ENCODE measurements at places on chromosomes 1 and 21.
A peak's percentile ranks its signal among the peaks of the same experiment; 100 is the strongest.

GRCh38 chr1:231310391-231310934 is 27.2 kb downstream of the EXOC8 start:
- no peak for DNase-seq

GRCh38 chr1:178057912-178058534 is 35.9 kb upstream of the RASAL2 start:
- peak; percentile 34 for DNase-seq

- DNase-seq: no peak
Measured at GRCh38 chr1:89270423-89270822, 2.2 kb downstream of the GBP5 start.

DNA sequence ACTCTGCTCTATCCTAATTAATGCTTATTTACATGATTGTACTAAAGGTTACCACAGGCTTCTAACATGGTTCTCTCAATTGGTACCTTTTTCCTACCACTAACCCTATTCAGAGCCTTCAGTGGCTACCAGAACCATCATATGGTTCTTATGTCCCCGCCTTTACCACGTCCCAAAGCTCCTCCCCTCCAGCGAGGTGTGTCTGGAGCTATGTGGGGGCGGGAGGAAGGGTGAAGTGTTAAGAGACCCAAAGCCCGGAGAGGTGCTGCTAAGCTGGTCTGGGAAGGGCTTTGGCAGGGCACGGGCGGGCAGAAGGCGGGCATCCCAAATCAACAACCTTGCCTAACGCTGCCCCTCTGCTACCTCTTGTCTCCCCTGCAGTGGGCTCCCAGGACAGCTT is 10.0 kb downstream of the SPATA46 start:
- DNase-seq: no peak

- no peak for DNase-seq
Measured at GRCh38 chr1:242412921-242413320, 111.6 kb downstream of the PLD5 start.

DNA sequence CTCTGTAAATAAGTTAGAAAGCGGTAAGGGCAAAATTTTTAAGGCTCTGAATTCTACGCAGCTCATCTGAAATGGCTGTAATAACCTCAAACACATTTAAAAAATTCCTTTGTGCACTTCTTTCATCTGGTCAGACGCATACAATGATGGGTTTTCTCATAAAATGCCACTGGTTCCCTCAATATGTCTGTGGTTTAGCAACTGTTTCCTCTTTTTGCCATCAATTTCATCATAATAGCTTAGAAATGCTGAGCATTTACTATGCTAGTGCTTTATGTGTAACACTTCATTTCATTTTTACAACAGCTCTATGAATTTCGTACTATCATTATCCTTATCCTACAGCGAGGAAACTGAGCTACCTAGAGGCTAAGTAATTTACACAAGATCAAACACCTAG is 35.3 kb upstream of the DMRTA2 start:
- DNase-seq: no peak

DNA sequence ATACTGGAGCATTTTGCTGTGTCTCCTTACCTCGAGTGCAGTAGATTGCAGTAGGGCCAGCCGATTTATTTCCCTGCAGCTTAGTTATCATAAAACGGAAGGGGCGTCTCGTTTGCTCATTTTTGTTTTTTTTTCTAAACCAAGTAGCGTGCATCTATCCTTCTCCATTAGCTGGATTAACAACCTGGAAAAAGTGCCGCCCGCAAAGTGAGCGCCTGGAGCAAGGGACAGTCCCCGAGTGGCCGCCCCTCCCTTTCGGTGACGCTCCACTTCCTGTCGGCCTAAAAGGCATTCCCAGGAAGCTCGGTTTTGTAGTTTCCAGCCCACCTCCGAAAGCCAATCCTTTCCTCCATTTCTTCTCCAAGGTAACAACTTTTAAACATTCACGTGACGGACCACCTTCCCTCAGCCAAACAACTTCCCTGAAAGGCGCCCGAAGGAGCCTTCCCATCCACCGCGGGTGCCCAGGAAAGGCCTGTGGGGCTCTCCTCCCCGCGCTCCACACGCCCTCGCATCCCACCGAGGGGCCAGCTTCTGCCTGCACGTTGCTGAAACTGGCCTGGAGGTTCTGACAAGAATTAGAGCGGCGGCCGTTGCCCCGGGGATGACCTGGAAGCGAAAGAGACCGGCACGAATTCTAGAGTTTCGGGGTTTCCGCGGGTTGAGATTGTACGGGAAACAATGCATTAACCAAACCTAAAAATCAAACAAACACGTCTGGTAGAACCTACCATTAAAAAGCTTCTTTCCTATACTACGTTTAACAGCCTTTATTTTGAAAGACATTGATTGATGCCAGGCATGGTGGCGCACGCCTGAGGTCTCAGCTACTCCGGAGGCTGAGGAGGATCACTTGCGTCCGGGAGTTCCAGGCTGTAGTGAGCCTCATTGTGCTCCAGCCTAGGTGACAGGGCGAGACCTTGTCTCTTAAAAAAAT is at the start of gene EXTL2:
Gene EXTL2 (minus strand): TSS at position 240 of the 937 bp plus-strand sequence. CDS start 6,085 bp downstream, outside the sequence.
- peak; percentile 95 for DNase-seq

DNA sequence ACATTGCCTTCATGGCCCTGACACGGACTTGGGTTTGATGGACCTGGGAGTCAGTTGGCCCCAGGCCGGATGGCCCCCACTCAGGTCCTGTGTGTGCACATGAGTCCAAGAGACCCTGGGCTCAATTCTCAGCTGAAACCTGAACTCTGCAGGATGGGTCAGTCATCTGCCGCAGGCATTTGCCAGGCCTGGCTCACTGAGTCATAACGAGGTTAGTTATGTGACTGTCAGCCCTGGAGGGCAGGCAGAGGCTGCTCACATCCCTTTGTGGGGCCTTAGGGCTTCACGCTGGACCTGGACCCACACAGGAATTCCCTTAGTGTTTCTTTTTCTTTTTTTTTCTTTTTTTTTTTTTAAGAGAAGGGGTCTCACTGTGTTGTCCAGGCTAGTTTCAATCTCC is 46.5 kb downstream of the PSMG1 start:
- DNase-seq: no peak

GRCh38 chr1:108829498-108829916 is 27.4 kb downstream of the AKNAD1 start:
- DNase-seq: no peak

- peak; percentile 83 for DNase-seq
Measured at GRCh38 chr1:209434066-209434465, 149.4 kb upstream of the CAMK1G start.

DNA sequence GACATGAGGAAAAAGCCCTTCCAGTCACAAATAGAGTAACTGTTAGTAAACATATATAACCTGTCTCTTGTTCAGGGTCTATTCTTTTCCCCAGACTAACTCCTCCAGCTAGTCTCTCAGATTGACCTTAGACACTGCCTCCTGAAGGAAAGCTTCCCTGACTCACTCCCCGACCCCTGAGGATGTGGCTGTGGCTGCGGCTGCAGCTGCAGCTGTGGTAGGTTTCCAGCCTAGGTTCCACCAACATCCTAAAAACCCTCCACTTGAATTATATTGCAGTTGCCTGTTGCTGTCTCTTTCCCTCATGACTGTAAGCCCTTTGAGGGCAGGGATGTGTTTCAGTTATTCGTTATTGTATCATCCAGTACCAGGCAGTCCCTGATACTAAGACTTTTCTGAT is 132.9 kb upstream of the C1orf21 start:
- no peak for DNase-seq

GRCh38 chr1:90220496-90220895 is 225.6 kb downstream of the ZNF326 start:
- DNase-seq: no peak

DNA sequence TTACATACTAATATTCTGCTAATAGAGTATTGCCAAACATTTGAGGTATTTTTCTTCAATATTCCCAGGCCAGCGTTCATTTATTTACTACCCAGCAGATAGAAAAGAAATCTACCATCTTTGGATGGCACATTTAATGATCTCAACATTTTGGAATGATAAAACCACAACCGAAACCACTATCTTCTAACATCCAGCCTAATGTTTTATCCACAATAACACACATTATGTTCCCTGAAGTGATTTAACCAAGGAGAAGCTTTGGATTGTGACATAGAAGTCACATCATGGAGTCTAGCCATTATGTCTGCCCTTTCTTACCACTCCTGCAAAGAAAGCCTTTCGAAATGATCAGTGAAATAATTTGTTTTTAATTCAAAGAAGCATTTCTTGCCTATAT is 497.1 kb upstream of the PLXNA2 start:
- DNase-seq: no peak

DNA sequence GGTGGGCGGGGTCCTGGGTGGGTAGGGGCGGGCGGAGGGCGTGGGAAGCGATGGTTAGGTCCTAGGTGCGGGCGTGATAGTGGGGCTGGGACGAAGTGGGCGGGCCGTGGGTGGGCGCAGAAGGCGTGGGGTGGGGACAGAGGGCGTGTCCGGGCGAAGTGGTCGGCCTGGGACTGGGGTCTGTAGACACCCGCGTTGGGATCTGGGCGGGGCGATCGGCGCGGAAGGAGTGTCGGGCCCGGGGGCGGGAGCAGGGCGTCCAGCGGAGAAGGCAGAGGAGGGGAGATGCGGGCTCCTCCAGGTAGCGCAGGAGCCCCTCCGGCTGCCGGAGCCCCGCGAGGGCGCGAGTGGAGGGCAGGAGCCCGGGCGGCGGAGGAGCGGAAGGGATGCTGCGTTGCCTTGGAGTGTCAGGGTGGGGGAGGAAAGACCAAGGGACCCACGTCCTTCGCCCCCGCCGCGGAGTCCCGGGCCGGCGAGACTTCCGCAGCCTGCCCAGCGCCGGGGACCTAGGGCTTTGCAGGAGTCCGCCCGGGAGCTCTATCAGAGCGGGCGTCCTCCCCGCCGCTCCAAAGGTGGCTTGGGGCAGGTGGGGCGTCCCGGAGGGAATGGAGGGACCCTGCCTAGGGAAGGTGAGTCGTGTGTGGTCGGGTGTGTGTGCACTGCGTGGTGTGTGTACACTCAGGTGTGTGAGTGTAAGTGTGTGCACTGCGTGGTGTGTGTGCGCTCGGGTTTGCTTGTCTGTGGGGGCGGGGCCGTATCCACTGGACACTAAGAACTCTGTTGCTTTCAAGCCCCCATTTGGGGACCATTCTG is 27.0 kb upstream of the PRSS38 start:
- no peak for DNase-seq

DNA sequence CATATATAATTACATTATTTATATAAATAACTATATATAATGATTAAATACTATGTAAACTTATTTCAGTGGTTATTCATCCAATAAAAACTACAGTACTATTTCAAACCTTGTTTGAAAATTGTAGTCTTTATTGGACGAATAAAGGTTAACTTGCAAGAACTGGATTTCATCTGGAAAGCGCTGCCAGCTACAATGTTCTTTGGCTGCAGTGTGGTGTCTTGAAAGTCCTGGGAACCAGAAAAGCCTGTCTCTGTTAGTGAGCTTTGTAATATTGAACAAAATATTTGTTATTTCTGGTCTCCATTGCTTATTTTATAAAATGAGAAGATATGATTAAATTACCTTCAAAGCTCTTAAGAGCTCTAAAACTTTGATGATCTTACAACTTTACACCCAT is 763.6 kb downstream of the ADGRL2 start:
- no peak for DNase-seq

GRCh38 chr1:229336345-229336744 is 6.5 kb downstream of the CCSAP start:
- no peak for DNase-seq

DNA sequence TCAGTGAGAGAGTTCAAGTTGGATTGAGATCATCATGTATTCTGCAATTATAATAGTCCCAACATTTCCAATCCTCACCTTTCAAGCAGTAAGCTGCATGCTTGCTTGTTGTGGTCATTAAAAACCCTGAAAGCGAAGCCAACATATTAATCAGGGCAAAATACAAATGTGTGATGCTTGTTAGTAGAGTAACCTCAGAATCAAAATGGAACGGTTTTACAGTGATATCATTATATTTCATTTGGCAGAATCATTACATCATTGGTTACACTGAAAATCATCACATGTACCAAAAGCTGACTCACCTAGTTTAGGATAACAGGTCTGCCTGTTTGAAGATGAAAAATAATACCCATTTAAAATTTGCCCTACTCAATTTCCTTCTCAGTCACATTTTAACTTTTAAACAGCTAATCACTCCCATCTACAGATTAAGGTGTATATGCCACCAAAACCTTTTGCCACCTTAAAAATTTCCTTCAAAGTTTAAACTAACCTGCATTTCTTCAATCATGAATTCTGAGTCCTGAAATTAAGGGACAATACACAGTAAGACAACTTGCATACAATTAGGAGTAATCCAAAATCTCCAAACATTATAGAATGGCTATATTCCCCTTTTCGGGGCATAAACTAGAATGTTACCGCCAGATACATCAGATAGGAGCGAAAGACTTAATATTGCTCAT is 3.5 kb downstream of the GAS5 start:
- no peak for DNase-seq

- DNase-seq: no peak
Measured at GRCh38 chr1:165228676-165229075, 127.8 kb downstream of the LMX1A start.

DNA sequence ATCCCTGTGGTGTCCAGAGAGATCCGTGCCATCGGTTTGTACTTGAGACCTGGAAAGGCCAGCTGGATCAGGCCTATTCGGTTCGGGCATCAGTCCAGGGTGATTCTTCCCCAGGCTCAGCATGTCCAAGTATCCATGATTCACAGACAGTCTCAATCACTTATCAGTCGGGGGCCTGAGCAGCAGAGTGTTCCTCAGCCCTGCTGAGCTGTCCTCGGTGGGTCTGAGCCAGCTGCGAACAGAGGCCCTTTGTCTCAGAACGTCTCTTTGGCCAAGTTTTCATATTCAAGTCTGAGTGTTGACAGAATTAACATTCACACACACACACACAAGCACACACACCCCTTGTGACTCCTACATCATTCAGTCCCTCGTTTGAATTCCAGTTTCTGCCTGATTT is 33.4 kb upstream of the OSBPL9 start:
- DNase-seq: peak; percentile 73
